ENCODE measurements at places on chromosomes 2 and 18.

DNA sequence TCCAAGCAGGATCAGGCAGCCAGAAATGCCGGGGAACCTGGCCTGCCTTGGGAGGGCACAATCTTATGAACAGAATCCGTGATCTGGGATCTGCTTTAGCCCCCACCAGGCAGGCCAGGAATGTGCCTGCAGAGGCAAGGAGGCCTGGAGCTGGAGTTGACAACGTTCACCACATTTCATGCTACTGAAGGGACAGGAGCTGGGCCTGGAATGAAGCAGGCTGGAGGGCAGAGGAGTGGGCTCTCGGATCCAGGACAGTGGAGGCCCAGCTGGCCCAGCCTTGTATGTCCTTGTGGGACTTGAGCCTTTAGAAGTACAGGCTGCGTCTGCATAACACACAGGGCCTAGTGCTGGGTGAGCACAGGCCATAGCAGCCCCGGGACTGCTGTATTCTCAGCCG, 91.8 kb downstream of the KLHL29 start:
- no peak for DNase-seq

DNA sequence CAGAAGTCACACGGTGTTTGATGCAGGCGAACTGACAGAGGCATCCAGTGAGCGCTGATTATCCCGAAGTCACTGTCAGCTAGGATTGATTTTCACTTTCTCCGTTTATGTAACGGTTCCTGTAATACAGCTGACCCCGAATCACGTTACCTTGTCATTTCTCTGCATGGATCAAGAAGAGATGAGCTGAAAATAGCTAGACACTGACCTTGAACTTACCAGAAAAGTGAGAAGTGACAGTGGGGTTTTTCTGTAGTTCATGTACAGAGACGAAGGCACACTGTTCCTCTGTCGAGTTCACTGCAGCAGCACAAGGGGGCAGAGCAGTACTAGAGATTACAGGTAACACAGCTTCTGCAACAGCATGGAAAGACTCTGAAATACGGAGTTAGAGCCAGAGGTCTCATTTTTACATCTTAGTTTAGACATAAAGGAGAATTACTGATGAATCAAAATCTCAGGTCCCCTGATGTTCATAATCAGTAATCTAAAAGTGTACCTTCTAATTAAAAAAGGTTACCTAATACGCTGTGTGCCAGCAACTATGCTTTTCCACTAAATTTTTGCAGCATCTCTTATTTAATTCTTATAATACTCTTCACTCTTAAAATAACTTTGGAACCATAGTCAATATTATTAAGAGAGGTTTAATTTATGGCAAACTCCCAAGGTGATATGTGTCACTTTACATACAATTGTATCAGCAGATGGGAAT, 33.1 kb downstream of the ARHGAP15 start:
- no peak for DNase-seq

GRCh38 chr2:30860726-30861125, 53.5 kb upstream of the CAPN13 start:
- no peak for DNase-seq

DNA sequence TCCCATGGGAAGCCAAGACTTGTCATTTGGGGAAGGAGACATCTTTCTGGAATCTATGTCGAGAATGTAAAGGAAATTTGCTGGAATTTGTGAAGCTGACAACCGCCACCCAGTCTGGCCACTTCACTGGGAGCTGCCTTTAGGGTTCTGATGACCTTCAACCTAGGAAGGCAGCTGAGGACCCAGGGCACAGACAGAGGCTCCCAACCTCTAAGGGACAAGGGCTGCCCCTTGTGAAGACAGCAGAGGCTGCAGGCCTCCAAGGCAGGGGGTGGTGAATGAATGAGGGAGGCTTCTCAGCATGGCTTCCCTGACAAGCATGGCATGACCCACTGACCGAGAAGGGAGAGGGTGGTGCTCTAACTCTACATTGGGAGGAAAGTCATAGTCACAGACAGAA, 128.9 kb upstream of the ASB18 start:
- DNase-seq = no peak

GRCh38 chr18:79828258-79828657, 30.5 kb downstream of the KCNG2 start:
- no peak for DNase-seq

DNA sequence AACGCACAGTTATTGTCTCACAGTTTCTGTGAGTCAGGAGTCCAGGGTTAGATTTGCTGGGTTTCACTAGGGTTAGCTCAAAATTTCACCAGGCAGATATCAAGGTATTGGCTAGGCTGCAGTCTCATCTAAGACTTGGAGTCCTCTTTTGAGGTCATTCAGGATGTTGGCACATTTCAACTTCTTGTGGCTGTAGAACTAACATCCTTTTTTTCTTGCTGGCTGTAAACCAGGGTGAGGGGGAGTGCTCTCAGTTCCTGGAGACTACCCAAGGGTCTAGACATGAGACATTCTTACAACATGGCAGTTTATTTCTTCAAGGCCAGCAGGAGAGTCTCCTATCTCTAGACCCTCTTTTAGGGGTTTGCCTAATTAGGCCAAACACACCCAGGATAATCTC, 12.8 kb upstream of the CAVIN2 start:
- no peak for DNase-seq

DNA sequence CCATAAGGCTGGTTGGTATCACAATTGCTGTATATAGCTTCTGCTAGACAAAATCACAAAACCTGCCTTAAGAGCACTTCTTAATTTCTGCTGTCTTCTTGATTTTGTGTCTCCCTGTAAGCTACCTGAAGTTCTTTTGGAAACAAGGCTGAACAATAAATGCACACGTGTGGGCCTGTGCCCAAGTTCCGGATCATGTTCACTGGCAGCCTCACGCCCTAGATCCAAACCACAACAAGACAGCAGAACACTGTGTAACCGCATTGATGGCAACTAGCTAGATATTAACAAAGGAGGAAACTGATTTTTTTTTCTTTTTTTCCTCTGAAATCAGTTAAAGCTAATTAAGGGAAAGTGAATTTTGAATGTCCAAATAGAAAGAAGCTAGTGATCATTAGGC, 81.5 kb upstream of the LYPD6B start:
- DNase-seq = no peak

DNA sequence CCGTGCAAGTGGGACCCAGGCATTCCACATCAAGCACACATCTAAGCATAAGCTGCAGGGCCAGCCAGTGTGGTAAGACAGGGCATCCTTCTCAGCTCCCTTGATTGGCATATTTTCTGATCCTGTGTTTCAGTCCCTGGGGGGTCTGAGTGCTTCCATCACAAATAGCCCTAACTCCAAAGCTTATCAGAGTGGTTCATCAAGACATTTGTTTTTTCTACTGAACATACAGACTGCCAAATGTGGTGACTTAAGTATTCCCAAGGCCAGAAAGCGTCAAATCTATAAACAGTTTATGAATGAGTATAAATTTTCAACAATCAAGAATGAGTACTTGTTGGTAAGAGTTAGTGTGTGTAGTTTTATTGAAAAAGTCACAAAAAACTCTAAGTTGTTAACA, 18.8 kb downstream of the SPRED2 start:
- DNase-seq = no peak

GRCh38 chr2:240775905-240776304, 44.1 kb downstream of the KIF1A start:
- no peak for DNase-seq

DNA sequence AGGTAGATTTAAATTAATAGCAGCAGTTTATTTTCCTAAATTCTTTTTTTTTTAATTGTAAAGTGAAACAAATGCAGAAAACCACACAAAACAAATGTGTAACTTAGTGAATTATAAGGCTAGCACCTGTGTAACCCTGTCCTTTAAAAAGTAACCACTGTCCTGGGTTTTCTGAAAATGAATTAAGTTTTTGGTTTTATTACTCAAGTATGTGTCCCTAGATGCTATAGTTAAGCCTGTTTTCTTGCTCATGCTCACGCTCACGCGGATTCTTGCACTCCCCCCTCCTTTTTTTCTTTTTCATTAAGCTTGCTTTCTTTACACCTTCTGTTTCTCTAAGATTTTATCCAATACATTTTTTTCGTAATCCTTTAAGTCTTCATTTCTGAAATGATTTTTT, 207.7 kb upstream of the STON1 start:
- DNase-seq = no peak

- no peak for DNase-seq
Observed at GRCh38 chr2:69597105-69597504, 46.4 kb downstream of the AAK1 start.

DNA sequence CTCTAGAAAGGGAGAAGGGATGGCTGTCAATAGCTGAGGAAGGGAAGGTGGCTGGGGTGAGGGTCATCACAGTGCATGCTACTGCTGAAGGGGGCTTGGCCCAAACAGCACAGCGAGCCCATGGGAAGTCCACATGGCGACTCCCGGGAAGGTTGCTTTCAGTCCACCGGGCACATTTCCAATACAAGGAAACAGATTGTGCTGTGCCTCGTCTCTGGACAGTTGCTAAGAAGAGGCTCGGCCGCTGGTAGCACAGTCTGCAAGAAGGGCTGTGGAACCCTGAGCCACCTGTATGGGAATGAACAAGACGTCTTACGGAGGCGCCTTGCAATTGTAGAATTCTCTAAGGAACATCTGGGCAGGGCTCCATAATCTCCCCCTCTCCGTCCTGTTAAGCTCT, 123.1 kb downstream of the CELF4 start:
- no peak for DNase-seq
